ENCODE measurements at places on chromosomes 12 and 14.

DNA sequence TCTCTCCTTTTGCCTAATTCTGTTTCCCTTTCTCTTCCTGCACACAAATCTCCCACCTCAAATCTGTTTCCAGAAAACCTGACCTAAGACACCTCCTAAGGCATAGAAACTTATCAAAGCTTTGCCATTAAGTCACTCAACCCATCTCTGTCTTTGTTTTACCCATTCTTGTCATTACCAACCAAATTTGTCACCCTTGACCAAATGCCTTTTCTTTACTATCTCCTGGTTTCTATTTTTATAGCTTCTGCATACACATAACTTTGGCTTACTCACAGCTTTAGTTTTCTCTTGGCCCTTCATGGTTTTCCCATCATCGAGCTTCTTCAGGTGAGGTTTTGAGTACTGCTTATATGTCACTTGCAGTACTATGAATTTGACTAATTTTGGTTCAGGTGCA, 184.2 kb downstream of the BCAT1 start:
- H3K36me3 ChIP-seq = no peaks in the 10 kb centered on the region
- H3K27me3 ChIP-seq = no peaks in the 10 kb centered on the region
- H3K4me3 ChIP-seq = no peak overlapping the region
- no peaks in the 10 kb centered on the region for H3K4me1 ChIP-seq
- no peak for DNase-seq

GRCh38 chr12:32110417-32110816, 3.8 kb downstream of the BICD1 start:
- H3K36me3 ChIP-seq = peaks cover 1% of the 10 kb centered on the region
- no peak for DNase-seq
- no peaks in the 10 kb centered on the region for H3K27me3 ChIP-seq
- no peak overlapping the region for H3K4me3 ChIP-seq

DNA sequence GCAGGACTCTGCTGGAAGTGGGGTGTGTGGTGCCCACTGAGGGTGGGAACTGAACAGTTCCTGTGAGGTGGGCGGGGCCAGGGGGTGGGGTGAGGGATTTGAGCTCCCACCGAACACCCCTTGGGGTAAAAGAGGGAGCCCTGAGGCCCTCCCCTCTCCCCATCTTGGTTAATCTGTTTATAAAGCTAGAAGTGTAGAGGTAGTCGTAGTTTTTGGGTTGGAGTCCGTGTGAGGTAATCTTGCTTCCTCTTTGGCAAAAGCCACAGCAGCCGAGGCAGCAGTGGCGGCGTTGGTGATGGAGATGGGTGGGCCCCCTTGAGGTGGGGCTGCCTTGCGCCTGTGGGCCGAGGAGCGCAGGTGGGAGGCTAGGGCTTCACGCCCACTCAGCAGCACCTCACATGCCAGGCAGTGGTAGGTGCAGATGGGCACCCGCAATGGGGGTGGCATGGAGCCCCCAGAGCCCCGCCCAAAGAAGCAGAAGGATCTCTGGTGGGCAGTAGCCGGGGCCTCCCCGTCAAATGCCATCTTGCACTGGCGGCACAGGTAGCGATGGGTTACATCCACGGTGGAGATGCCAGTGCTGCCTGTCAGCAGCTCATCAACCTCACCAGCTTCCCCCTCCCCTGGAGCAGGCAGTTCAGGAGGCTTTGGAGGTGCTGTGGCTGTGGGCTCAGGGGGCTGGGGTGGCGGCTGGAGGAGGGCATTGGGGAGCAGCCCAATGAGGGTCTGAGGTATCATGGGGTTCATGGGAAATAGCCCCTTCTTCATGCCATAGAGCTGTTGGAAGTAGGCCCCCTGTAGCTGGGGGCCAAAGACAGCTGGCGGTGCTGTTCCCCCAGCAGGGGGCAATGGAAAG, 29.6 kb downstream of the ZFHX2 start:
- peaks cover 2% of the 10 kb centered on the region for H3K36me3 ChIP-seq
- H3K4me1 ChIP-seq = peaks cover 7% of the 10 kb centered on the region
- no peak for DNase-seq

GRCh38 chr14:85512451-85512850, 17.5 kb upstream of the FLRT2 start:
- no peaks in the 10 kb centered on the region for H3K4me1 ChIP-seq
- no peaks in the 10 kb centered on the region for H3K27me3 ChIP-seq
- H3K27ac ChIP-seq = no peak overlapping the region
- H3K4me3 ChIP-seq = no peak overlapping the region
- DNase-seq = no peak
- H3K36me3 ChIP-seq = no peaks in the 10 kb centered on the region

DNA sequence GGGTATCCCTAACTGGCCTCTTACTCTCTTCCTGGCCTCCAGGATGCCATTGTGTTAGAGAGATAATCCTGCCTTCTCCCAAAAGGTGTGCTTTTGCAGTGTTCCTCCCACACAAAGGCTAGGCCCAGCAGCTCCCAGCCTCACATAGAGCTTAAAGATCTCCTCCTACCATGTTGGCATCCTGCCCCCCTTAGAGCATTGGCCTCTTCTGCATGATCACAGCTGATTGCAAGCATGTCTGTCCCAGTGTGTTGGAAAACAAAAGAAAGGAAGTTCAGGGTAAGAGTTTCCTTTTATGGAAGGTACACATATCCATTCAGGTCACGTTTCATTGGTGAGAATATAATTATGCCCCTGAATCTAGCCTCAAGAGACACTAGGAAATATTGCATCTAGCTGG, 405.4 kb downstream of the TMTC2 start:
- H3K4me1 ChIP-seq = peaks cover 2% of the 10 kb centered on the region
- H3K36me3 ChIP-seq = no peaks in the 10 kb centered on the region
- no peak overlapping the region for H3K4me3 ChIP-seq
- H3K27me3 ChIP-seq = no peaks in the 10 kb centered on the region
- H3K27ac ChIP-seq = no peak overlapping the region

DNA sequence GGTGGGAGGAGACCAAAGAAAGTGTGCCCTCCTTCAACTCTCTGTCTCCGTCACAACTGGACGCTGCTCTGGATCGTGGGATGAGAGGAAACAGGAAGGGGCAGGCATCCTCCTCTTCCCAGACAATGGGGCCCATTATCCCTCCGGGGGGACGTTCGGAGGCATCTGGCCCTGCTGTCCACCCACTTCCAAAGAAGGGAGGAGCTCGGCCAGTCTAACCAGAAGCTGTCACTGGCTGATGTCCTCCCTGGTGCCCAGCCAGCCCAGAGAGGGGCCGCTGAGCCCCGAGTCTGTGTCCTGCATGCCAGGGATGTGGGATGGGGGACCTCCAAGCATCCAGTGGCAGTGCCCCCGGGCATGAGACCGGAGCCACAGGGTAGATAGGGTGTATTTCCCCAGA, 39.8 kb upstream of the MEG3 start:
- no peaks in the 10 kb centered on the region for H3K36me3 ChIP-seq
- no peak overlapping the region for H3K27ac ChIP-seq
- H3K4me3 ChIP-seq = no peak overlapping the region
- no peaks in the 10 kb centered on the region for H3K27me3 ChIP-seq
- no peak for DNase-seq

DNA sequence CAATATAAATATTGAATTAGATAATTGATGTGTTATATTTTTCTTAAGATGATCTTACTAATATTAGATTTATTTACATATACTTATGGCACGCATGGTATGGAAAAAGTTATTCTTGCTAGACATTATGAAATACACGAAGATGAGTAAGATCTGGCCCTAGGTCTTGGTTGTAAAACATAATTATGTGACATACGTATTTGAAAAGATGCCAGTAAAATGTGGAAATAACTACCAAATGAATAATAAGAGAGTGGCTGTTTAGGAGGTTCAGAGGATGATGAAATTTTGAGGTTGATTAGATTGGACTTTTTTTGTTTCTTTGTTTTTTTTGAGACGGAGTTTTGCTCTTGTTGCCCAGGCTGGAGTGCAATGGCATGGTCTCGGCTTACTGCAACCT, 41.3 kb downstream of the FANCM start:
- H3K4me1 ChIP-seq = no peaks in the 10 kb centered on the region
- DNase-seq = no peak
- no peaks in the 10 kb centered on the region for H3K36me3 ChIP-seq
- no peaks in the 10 kb centered on the region for H3K27me3 ChIP-seq
- no peak overlapping the region for H3K4me3 ChIP-seq

- H3K27me3 ChIP-seq = no peaks in the 10 kb centered on the region
- H3K27ac ChIP-seq = no peak overlapping the region
These were observed 17.3 kb upstream of the RIMKLB start for GRCh38 chr12:8680533-8680932.
